Activated CD4-positive, alpha-beta memory T cell treated with anti-CD3 and anti-CD28 coated beads, Interleukin-2, amount 10 ng/mL, durations not matched to agents 7 days and 5 days (primary cell): ENCODE measurements at places on chromosomes 2 and 18. TPM values are rescaled to one million over a fixed set of nuclear protein-coding genes. Genes with fewer than 3 reads are reported as not detected.

- peak; percentile 15 for DNase-seq
Measured at GRCh38 chr2:238947920-238948710, 100.2 kb downstream of the TWIST2 start.

- DNase-seq = peak; percentile 75
Measured at GRCh38 chr2:97699765-97700444, 13.5 kb upstream of the ZAP70 start.

DNA sequence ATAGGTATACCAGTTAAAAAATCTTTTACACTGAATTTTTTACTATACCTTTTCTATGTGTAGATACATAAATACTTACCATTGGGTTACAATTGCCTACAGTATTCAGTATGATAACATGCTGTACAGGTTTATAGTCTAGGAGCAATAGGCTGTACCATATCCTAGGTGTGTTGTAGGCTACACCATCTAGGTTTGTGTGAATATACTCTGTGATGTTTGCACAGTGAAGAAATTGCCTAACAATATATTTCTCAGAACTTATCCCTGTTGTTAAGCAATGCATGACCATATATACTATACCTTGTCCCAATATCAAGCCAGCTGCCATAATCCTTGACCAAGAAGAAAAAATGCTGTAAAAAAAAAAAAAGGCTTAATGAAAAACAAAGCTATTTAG, 114.5 kb downstream of the PIGN start:
- no peak for DNase-seq

DNA sequence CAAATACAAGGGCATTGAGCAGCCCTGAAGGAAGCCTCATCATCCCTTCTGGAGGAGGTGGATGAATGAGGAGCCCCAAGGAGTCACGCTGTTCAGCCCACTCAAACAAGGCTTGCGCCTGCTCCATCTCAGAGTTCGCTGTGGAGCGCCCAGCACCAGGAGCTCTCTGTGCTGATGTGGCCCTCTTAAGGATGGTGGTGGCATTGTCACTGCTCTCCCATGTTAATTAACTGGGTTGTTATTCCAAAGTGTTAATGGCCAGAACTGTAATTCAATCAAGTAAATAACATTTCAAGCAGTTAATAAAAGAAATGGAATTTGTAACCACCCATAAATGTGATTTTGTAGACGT, 726.0 kb upstream of the RAB6C start:
- no peak for DNase-seq

DNA sequence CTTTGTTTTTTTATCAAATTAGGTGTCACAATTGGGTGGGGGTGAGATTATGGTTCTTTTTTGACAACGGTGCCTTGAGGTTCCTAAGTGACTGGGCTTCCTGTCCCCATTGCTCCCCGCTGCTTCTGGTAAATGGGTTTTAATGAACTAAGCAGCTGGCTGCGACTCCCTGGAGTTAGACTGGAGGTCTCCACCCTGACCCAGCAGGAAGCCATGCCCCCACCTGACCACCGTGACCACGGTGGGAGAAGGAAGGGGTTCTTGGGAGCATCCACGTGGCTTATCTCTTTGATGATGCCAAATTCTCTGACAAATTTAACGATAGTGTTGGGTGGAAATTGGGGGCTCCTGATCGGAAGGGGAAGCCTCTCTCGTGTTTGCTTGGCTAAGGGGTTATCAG, 12.2 kb downstream of the CNDP2 start:
- DNase-seq = no peak

DNA sequence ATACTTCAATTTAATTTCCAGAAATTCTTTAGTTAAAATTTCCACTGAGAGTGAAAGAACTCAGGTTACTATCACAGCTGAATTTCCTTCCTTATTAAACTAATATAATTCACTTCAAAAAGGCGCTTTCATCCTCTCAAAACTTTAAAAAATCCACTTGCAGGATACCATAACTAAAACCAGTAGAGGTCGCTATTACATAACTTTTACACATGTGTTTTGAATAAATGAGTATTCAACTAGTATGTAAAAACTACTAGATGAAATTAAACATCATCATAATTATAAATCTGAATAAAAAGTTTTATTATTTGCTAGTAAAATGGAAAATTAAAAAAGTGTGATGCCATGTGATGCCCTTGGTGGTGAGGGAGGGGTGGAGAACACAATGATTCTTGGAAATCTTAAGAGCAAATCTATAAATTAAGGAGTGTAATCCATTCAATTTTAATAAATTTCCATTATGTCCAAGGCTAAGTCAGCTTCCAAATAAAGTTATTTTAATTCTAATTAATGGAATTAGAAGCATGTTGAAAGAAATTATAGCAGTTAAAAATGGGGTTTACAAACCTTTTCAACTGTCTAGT, 61.4 kb downstream of the SOS1 start:
- no peak for DNase-seq

DNA sequence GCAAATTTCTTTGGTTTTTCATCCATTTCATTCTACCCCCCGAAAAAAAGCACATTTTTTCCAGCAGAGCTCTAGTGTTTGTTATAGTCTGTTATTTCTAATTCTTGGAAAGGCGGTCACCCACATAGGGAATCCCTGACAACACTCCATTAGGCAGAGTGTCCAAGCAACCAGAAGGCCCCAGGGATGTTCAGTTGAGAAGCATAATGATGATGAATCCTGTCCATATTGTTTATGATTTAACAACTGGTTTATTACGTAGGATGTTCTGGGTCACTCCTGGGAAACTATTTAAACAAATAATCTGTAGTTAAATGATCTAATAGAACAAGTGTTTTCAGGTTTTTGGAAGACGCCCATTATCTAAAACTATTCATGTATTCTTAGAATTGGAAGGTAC, 388.7 kb downstream of the TNS1 start:
- DNase-seq = no peak

- no peak for DNase-seq
Measured at GRCh38 chr2:68646303-68646702, 2.9 kb downstream of the PROKR1 start.

CHST10 gene
- total RNA-seq = 2.1 TPM

COLEC12 gene
- total RNA-seq = not detected

DNA sequence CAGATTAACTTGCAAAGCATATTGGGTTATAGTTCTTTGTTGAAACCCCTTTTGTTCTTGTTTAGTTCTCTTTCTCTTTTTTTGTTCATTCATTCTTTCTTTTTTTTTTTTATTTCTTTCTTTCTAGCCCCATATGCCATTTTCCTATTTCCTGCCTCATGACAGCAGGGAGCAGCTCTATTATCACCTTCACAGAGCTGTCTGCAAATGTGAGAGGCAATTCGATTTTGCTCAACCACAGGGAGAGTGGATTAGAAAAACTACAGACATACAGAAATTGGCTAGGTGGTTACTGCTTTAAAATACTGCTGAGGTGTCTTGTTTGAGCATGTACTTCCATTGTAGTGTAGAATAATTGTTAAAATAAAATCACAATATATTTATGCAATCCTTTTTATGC, 44.2 kb upstream of the TBR1 start:
- no peak for DNase-seq

CRYGD gene
- total RNA-seq = not detected

- no peak for DNase-seq
Measured at GRCh38 chr2:71646028-71646427, 192.7 kb downstream of the DYSF start.

GPR155 gene
- 11.3 TPM for total RNA-seq

GRCh38 chr2:226048611-226049010, 649.1 kb downstream of the NYAP2 start:
- no peak for DNase-seq

GRCh38 chr18:3525870-3526420, 76.0 kb downstream of the TGIF1 start:
- peak; percentile 60 for DNase-seq

ABCG8 gene
- not detected for total RNA-seq

DNA sequence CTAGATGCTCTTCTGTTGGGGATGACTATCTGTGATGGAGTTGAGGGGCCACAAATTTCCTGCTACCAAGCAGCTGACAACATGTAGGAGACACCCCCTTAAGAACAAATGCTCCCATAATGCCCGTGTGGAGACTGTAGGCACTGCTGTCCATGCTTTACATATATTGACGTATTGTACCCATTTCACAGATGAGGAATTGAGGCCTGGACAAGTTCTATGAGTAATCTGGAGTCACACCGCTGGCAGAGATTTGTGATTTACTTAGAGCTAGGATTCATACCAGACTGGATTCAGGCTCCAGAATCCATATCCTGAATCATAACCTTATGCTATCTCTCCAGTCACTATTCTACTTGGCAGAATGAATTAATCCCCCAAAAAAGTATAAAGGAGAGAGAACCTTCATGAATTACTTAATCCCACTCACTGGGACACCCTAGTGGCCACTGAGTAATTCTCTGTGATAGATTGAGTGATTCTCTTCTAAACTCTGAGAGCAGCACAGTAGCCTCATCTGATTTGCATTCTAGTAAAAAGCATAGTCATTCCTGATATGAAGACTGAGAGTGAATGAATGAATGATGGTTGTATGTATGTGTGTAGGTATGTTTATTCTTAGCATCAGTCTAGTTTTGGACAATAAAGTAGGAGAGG, 460.7 kb upstream of the MEIS1 start:
- DNase-seq = no peak

TANK gene
- 118 TPM for total RNA-seq

SLC14A1 gene
- 2.7 TPM for total RNA-seq

ICOS gene
- total RNA-seq = 63.0 TPM

- DNase-seq = no peak
Measured at GRCh38 chr18:21656402-21656801, 44.3 kb downstream of the SNRPD1 start.

POTEI gene
- not detected for total RNA-seq

DNA sequence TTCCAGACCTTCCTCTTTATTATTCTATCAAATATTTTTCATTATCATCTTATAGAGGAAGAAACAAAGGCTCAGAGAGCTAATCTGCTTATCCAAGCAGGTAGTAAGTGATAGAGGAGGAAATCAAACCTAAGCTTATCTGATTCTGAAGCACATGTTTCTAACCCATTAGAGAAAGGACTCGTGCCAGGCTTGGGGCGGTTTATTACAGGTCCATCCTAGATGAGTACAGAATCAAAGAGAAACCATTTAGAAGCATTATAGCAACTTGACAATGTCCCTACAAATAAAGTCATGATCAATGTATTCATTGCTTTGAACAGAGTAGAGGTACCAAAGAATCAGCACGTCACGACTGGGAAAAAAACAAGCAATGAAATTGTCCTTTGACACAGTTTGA, 303.0 kb downstream of the CYRIA start:
- DNase-seq = no peak

DNA sequence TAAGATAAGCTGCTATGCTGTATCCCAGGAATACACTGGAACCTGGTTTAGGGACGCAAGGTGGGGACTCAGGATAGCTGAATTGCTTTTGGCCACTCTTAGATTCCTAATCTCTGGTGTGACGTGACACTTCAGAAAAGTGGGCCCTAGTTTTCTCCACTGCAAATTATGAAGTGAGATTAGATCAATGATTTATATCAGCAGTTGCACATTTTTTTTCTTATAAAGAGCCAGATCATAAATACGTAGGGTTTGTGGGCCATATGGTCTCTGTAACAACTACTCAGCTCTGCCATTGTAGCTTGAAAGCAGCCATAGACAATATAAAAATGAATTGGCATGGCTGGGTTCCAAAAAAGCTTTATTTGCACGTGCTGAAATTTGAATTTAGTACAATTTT, 85.4 kb upstream of the CPO start:
- DNase-seq = no peak

- no peak for DNase-seq
Measured at GRCh38 chr2:69615078-69615625, 28.4 kb downstream of the AAK1 start.

ZNF396 gene
- 0.95 TPM for total RNA-seq

DNA sequence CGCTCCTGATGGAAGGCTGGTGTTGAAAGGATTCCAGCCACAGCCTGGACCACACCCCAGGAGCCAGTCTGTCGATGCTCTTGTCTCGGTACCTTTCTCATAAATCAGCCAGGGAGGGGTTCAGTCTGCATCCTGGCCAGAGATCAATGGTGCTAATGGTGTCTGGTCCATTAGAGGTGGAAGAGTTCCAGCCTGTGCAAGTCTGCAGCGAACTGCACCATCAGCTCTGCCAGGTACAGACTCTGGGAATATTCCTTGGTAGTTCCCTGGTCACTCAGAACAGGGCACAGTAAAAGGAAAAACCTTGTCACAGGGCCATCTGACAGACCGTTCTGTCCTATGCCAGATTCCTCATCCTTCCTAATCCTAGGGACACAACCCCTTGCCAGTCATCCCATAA, 164.3 kb downstream of the MTCL1 start:
- no peak for DNase-seq

DNA sequence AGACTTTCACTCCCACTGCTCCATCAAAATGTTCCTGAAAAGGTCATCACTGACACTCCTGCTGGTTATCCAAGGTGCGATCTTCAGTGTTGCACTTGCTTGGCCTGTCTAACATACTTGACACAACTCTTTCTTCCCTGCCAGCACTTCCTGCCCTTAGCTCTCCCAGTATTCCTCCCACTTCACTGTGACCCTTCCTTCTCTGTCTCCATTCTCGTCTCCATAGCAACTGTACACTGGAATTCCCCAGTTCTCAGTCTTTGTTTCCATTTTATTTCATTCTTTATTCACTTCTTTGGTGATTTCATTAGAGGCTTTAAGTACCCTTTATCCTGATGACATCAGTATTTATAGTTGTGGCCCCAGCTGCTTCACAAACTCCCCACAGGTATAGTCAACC, 333.0 kb downstream of the IRS1 start:
- no peak for DNase-seq

DNA sequence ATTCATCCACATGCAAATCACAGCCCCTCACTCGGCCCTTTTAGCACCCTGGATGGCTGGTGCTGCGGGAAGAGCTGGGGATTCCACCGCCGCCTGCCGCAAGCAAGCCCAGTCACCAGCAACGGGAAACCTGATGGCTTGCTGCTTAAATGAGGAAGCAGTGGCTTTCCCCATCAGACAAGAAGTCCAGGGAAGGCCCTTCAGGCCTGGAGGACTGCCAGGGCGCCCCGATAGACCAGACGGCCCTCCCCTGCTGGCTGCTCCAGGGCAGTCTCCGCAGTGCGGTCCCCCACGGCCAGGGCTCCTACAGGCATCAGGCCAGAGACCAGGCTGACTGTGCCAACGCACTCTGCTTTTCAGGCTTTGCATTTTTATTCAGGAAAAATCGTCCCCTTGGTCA, 439.1 kb downstream of the EIPR1 start:
- DNase-seq = no peak

IL1RN gene
- total RNA-seq = 3.3 TPM
